ENCODE measurements at places on chromosomes 5 and 9.

DNA sequence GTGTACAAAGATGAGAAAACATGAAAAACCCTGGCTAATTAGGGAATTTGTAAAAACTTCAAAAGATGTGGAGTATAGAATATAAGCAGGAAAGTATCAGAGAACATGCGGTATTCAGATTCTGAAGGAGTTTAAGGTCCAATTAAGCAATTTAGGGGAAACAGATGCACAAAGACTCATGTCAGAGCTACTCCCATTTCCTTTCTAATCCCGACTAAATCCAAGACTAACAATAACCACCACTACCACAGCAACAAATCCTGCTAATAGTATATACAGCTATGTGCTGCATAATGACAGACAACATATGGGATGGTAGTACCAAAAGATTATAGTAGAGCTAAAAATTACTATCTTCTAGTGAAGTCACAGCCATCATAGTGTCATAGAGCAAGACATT lies 102.1 kb downstream of the LURAP1L start:
- DNase-seq = no peak

- no peak for DNase-seq
Measured at GRCh38 chr5:98963019-98963418, 34.2 kb upstream of the CHD1 start.

- DNase-seq = no peak
Measured at GRCh38 chr9:98887918-98888510, 55.7 kb upstream of the COL15A1 start.

- peak; percentile 30 for DNase-seq
Measured at GRCh38 chr9:100011062-100011681, 87.6 kb downstream of the ERP44 start.

All from non-pigmented ciliary epithelial cell (primary cell).